H54 (cell line): ENCODE measurements at places on chromosomes 6 and 20.

- DNase-seq: no peak
Observed at GRCh38 chr6:164690702-164691500, 618.5 kb downstream of the C6orf118 start.

- DNase-seq: no peak
Observed at GRCh38 chr6:143842461-143842901, 657 bp upstream of the LTV1 start.

GRCh38 chr6:95294043-95294442 is 283.3 kb upstream of the MANEA start:
- DNase-seq: no peak

DNA sequence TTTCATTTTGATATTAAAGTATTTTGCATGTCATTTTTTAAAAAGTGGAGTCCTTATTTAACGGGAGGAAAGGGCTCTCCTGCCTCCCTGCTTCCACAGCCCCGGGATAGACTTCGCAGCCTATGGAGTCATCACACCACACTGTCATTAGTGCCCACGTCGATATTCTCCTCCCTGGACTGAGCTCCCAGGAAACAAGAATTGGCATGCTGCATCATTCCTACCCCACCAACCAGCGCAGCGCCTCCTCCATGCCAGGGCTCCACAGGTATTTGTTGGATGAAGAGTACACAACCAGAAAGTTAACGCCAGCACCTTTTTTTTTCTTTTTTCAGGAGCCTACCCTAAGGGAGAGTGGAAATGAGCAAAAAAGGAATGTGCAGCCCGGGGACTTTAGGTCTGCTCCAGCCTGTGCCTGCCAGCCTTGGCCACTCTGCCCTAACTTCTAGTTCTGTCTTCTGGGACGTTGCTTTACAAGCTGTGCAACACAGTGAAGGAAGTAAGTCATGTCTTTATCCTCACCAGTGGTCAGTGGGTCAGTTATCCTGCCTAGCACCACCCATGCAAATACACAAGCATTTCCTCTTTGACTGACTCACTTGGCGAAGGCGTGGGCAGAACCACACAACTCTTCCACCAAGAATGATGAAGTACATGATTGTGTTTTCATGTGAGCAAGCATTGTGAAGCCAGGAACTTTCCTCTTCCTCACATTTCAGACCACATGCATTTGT is 180.7 kb upstream of the UST start:
- peak; percentile 52 for DNase-seq

DNA sequence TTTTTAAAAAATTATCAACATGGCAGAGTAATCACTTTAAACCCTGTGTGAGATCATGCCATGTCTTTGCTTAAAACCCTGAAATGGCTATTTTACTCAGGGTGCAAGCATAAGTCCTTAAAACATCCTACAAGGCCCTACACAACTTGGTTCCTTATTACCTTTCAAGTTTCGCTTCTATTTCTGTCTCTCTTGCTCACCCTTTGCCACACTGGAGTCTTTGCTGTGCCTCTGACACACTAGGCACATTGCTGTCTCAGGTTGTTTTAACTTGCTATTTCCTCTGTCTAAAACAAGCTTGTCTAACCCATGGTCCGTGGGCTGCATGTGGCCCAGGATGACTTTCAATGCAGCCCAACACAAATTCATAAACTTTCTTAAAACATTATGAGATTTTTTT is 55.6 kb downstream of the KIAA0408 start:
- no peak for DNase-seq

DNA sequence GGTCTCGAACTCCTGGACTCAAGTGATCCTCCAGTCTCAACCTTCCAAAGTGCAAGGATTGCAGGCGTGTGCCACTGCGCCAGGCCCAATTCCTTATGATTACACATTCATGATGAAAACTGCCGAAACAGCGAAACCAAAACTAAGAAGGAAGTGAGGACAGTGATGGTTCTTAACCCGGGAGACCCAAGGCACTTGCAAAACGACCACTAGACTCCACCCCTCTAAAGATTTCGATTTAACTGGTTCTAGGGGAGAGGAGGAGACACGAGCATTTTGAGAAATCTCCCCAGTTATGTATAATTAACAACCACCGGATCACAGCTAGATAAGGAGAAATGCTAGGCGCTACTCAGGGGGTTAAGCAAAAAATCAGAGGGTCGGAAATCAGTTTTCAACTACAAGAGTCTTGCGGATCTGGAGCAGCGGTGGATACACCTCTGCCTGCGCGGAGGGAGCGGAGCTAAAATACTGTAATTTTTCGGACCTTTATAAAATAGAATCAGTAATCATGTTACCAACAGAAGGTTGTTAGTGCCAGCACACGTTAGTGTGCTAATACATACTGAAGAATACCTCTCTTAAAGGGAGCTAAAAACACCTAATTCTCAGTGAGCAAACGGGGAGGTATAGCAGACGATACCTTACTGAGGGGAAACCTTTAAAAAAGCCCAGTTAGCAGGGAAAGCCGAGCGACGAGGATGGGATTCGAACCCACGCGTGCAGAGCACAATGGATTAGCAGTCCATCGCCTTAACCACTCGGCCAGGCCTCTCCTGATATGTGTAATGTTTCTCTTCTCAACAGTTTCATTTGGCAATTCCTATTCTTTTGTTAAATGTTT is 60.0 kb upstream of the BTN3A2 start:
- DNase-seq: no peak

- DNase-seq: no peak
Observed at GRCh38 chr6:23637296-23637695, 488.7 kb upstream of the NRSN1 start.

- no peak for DNase-seq
Observed at GRCh38 chr6:12535586-12536314, 180.8 kb upstream of the PHACTR1 start.

DNA sequence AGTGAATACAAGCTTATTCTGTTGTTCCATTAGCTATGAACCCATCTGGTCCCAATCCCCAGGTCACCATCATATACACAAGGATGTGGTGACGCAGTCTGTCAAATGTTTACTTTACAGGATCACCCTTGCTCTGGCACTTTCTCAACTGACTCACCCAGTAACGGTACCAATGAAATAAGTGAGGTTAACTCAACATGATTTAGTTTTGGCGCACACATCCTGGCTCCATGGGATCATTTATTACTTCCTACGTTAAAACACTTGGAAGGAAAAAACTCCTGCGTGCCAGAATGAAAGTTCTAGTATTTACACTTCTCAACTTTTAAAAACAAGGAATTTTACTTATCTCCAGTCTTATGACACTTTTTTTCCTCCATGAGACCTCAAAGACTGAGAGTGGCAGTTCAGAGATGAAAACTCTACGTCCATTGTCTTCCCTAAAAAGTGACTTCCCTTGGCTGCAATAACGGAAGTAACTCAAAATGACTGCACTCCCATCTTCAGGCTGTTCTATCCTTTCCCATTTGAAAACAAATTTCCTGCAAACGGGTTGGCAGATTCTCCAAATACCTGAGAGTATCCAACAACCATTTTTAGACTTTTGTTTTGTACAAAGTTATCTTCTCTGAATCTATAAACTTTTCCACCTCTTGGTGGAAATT is 15.9 kb downstream of the AGPAT4 start:
- DNase-seq: peak; percentile 47

GRCh38 chr6:115356371-115356770 is 704.3 kb downstream of the FRK start:
- DNase-seq: no peak

GRCh38 chr6:160949531-160949930 is 42.0 kb upstream of the MAP3K4 start:
- DNase-seq: no peak

DNA sequence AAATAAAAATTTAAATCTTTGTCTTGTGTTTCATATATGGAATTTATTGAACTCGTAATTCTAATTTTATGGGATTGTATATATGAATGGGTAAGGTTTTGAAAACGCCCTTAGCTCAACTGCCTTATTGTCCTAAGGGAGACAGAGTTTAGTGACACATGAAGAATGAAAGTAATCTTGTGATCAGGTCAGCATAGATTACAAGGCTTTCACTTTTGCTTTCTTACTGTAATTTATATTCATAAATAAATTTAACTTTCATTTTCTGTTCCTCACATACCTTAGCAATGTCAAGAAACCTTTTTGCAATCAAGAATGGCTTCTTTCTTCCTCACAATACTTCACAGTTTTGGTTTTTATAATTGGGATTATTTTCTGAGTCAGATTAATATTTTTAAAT is 14.4 kb downstream of the KPNA5 start:
- no peak for DNase-seq

- DNase-seq: no peak
Observed at GRCh38 chr6:64990652-64991304, 716.2 kb downstream of the EYS start.
